ENCODE measurements at places on chromosomes 2 and 18. TPM values are rescaled to one million over a fixed set of nuclear protein-coding genes. Genes with fewer than 3 reads are reported as not detected.

Gene GLI2
- 3.4 TPM for total RNA-seq

GRCh38 chr2:176164201-176164600, 7.1 kb downstream of the HOXD3 start:
- DNase-seq: no peak
- H3K4me3 ChIP-seq: no peak overlapping the region
- no peaks in the 10 kb centered on the region for H3K4me1 ChIP-seq
- H3K36me3 ChIP-seq: no peaks in the 10 kb centered on the region

Gene CENPO
- total RNA-seq: 27.9 TPM

Gene KIAA2012
- not detected for total RNA-seq

- no peaks in the 10 kb centered on the region for H3K27me3 ChIP-seq
- H3K4me1 ChIP-seq: peaks cover 46% of the 10 kb centered on the region
- H3K27ac ChIP-seq: no peak overlapping the region
- peak; percentile 40 for DNase-seq
- H3K4me3 ChIP-seq: no peak overlapping the region
Observed at GRCh38 chr2:101152272-101153076, 1.3 kb upstream of the TBC1D8 start.

Gene CCDC195
- total RNA-seq: not detected

- H3K4me1 ChIP-seq: no peaks in the 10 kb centered on the region
- no peaks in the 10 kb centered on the region for H3K27me3 ChIP-seq
- no peaks in the 10 kb centered on the region for H3K36me3 ChIP-seq
- DNase-seq: no peak
Observed at GRCh38 chr2:64130333-64130732, 13.9 kb downstream of the PELI1 start.
